Dermis blood vessel endothelial cell (primary cell): ENCODE measurements at places on chromosomes 16 and 17.

- DNase-seq = no peak
Measured at GRCh38 chr17:70677783-70678647, 508.7 kb downstream of the KCNJ2 start.

DNA sequence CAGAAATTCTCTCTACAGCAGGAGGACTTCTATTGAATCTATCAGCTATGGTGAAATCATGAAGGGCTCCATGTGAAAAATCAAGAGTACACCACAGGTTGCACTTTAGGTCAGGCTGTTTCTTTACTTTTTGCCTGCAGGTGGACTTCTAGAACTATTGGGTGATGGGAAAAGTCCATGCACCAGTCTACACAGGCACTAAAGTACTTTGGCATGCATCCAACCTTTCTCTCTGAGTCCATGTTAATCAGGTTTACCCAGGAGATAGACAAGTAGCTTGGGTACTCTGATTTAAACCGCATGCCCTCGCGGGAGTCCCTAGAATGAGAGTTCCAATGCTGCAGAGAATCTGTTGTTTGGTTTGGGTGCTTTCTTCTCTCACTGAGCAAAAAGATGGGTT is 9.1 kb upstream of the ANKFN1 start:
- DNase-seq = no peak

DNA sequence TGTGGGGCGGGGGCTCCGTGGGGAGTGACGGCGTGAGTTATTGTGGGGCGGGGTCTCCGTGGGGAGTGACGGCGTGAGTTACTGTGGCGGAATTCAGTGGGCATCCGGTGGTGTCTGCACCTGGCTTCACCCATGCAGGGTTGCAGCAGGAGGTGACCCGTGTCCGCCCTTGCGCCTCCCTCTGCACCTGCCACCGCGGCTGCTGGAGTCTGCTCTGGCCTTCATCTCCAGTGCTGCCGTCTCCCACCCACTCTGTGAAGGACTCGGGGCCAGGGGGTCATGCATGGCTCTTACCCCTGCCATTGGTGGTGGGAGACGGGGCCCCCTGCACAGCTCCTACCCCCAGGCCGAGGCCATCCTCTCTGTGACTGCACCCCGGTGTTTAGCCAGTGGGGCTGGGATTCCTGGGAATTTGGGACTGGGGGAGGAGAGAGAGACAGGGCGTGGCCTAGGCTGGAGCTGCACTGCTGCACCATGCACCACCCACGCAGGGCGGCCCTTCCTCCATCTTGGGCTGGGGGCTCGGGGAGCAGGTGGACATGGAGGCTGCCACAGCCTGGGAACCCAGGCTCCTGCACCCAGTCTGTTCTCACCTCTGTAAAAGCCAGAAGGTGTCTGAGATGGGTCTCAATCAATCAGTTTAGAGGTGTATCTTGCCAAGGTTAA is 1.3 kb upstream of the PABPN1L start:
- DNase-seq = no peak

DNA sequence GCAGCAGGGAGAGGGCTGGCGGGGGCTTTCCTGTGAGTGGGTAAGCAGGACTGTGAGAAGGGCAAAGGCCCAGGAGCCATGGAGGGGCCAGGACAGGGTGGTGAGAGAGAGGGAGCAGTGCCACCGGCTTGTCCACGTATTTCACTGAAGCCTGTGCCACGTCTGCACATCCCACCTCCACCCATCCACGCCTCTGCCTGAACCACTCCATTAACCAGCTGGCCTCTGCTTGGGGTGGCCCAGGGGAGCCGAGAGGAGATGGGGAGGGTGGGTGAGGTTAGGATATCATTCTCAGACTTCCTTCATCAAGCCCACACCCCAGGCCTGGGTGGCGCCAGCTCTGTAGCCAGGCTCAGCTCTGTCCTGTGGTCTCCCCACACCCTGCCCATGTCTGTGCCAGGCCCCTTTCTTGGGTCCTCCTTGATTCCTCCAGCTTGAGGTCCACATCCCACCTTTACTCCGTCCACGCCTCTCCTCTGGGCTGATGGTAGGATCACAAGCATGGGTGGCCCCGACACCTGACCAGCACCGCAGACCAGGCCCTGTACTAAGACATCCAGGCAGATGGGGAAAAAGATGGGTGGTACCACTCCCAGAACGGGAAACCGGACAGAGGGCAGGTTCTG is 3.2 kb upstream of the FN3K start:
- DNase-seq = no peak

- DNase-seq = no peak
Measured at GRCh38 chr16:26740771-26741170, 326.0 kb upstream of the C16orf82 start.

- DNase-seq = no peak
Measured at GRCh38 chr17:34502426-34502825, 77.0 kb upstream of the TMEM132E start.

DNA sequence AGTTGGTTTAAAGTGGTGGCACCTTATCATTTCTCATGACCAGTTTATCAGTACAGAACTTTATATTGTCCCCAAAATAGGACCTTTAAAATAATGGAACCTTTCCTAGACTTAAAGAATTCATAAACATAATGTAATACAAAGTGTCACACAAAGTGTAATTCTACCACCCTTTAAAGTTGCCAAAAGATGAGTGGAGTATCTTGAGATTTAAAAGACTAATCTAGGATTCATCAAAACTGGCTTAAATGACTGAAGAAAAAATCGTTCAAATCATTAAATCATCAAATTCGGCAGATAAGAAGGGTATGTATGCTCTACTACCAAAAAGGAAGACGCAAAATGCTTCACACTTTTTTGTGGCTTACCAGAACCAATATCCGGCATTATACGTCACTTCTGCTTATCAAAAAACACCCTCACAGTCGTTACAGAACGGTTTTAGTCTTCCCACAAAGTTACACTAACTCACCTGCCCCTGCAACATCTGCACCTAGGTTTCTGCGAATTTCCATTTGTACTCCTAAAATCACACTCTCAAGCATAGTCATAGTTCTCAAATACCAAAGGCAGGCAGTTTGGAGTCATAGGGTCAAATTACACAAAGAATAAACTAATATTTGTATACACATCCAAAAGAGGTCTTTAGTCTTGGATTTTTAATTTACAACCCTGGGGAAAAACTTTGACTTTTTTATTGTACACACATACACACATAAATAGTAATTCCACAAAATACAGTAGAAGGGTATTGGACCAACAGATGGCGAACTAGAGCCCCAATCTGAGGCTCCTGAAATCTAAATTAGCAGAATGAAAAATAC is 1.4 kb upstream of the KANSL1 start:
- peak; percentile 75 for DNase-seq

- DNase-seq = no peak
Measured at GRCh38 chr16:79873825-79874224, 273.3 kb upstream of the MAF start.
